ENCODE measurements at places on chromosomes 3 and 15. TPM values are rescaled to one million over a fixed set of nuclear protein-coding genes. Genes with fewer than 3 reads are reported as not detected.

LYSMD4 gene
- total RNA-seq = 5.8 TPM

RAB6B gene
- 0.33 TPM for total RNA-seq

STIMATE gene
- total RNA-seq = 10.2 TPM

GRCh38 chr3:113228498-113229286 lies 17.3 kb downstream of the BOC start:
- DNase-seq = no peak

DNA sequence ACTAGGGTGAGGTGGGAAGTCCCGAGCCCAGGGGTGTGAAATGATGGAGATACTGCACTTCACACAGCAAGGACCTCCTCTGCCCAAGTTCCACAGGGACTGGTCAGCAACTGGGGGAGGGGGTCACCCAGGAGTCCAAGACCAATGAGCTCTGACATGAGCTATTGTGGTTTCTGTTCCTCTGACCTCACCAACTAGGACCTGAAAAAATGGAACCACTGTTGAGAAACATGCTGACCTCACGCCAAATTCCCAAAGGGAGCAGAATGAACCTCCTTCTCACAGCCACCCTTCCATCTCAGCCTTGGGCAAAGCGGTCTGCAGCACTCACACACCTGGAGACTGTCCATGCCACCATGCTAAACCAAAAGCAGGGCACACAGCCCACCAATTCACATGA lies 69.3 kb downstream of the LRIG1 start:
- peak; percentile 58 for DNase-seq

GRCh38 chr3:42742259-42742658 lies 30.8 kb downstream of the CCDC13 start:
- DNase-seq = no peak

DNA sequence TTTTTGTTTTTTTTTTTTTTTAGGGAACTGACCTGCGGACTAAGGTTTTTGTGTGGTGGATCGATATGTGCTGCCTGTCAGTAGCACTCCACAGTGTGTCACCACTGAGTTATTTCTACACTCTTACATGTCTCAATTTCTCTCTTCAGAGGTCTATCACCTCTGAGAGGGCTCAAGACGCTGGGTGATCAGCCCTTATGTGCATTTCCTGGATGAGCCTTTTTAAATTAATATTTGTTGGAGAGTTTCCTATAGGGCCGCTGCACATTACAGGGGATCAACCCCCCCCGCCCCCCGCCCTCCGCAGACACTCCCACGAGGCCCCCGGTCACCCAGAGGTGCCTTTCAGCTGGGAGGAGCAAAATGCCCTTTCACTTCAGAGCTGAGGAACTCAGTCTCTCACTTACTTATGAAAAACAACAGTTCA lies 34.5 kb upstream of the AP4E1 start:
- no peak for DNase-seq

- no peak for DNase-seq
Observed at GRCh38 chr3:189056646-189057335, 115.0 kb upstream of the TPRG1 start.
